Daoy (cell line): ENCODE measurements at places on chromosomes 3 and 15. TPM values are rescaled to one million over a fixed set of nuclear protein-coding genes. Genes with fewer than 3 reads are reported as not detected.

- no peak for DNase-seq
These were observed 7.5 kb downstream of the SOX2 start for GRCh38 chr3:181718987-181719911.

DNA sequence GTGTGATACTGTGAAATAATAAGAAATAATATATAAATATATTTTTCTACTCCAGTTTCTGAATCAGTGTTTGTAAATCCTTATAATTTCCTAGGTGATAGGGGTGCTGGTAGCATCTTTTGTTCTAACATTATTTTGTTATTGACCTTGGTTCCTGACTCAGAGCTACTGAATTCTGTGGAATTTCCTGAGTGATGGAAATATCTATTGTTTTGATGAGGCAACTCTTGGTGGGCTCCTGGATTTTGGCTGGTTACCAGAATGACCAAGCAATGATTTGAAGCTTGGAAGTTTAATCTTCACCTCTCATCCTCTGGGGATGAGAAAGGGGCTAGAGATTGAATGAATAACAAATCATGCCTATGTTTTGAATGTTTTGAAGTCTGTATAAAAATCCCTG lies 377.3 kb downstream of the LPP start:
- DNase-seq, result peak; percentile 71

GRCh38 chr3:195468391-195468776 lies 25.6 kb upstream of the ACAP2 start:
- DNase-seq, result no peak

DNA sequence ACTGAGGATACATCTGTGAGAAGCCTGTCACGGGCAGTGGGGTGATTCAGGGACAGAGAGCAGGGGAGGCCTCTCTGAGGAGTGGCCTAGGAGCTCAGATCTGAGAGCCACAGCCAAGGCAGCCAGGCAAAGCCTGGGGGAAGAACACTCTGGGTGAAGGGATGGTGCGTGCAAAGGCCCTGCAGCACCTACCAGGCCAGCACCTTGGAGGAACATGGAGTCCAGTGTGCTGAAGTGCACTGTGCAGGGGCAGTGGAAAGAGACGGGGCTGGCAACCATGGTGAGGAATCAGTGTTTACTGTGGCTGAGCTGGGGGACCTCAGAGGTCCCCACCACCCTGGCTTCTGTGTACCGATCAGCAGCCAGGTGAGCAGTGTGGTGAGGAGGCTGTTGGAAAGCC lies 48.0 kb downstream of the NUP210 start:
- DNase-seq, result no peak

Gene DBR1
- total RNA-seq, result 26.2 and 32.9 TPM in 2 replicates

Gene CPLX3
- not detected in 2 replicates for total RNA-seq

Gene XYLB
- total RNA-seq, result 2.1 and 2.5 TPM in 2 replicates

DNA sequence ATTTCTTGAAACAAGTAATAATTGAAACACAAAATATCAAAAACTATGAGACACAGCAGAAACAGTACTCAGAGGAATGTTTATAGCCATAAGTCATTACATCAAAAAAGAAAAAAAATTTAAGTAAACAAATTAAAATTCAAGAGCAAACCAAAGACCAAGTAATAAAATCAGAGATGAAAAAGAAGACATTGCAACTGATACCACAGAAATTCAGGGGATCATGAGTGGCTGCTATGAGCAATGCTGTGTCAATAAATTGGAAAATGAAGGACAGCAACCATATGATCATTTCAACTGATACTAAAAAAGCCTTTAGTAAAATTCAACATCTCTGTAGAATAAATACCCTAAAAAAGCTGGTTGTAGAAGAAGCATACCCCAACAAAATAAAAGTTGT lies 644.1 kb upstream of the BCHE start:
- no peak for DNase-seq

DNA sequence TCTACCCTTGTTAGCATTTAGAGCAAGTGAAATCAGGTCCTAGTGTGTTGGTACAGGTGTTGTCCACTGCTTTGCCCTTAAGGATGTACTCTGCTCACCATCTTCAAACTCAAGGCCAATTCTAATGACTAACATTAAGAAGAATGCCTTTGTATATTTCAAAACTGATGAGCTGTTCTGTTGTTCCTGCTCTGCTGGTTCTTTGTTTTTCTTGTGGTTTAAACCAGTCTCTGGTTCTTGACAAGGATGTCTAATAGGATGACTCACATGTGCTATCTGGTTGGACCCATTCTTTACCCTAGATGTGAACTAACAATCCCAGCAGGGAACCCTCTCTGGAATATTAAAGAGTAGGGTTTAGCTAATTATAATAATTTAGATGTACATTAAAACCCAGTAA lies 17.3 kb downstream of the ABHD5 start:
- DNase-seq, result peak; percentile 78

Gene SENP8
- 0.24 and 1.7 TPM in 2 replicates for total RNA-seq

DNA sequence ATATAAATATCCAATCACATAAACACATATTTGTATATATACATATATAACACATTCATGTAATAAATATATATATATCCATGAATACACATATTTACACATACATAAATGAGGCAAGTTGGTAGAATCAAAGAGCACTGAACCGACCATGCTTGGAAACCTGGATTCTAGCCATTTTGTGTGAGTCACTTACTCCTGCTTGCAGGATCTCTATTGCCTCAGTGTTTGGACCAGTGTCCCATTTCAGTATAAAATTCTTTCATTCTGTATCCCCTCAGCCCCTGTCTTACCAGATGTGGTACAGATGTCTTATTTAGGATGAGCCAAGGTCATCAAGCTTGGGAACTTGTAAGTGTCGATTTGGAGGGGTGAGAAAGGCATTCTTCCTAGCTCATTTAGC lies 391.4 kb upstream of the FRG2C start:
- DNase-seq, result peak; percentile 6

- DNase-seq, result peak; percentile 75
These were observed 60.7 kb upstream of the HEG1 start for GRCh38 chr3:125116311-125117080.

GRCh38 chr3:95418251-95418650 lies 1355.4 kb downstream of the NSUN3 start:
- no peak for DNase-seq

Gene LRCH3
- total RNA-seq, result 17.1 and 23.5 TPM in 2 replicates

Gene RABL3
- total RNA-seq, result 26.5 and 33.8 TPM in 2 replicates

Gene NOP10
- 241 and 246 TPM in 2 replicates for total RNA-seq

Gene STRA6
- total RNA-seq, result 28.3 and 30.8 TPM in 2 replicates

DNA sequence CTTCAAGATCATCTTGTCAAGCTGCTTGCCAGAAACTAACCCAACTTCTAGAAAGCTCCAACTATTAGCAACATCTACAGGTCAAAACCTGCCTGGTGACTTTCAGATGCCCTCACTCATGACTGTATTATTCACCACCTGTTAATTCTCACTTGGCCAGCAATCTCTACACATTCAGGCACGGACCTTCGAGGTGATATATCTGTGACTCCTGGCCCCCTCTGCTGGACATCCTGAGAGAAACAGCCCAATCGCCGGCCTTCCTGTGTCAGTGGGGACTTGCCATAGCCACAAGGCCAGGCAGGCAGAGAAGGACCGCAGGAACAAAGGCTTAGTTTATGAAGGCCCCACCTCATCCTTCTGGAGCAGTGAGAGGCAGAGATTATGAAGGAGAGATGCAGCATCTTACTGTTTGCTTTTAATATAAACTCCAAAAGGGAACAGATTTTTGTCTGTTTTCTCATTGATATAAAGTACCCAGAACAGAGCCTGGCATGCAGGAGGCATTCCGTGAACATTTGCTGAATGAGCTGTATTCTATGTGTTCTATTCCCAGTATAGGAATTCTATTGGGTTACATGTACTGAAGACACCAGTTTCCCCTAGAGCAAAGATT lies 24.4 kb upstream of the OCA2 start:
- peak; percentile 58 for DNase-seq

DNA sequence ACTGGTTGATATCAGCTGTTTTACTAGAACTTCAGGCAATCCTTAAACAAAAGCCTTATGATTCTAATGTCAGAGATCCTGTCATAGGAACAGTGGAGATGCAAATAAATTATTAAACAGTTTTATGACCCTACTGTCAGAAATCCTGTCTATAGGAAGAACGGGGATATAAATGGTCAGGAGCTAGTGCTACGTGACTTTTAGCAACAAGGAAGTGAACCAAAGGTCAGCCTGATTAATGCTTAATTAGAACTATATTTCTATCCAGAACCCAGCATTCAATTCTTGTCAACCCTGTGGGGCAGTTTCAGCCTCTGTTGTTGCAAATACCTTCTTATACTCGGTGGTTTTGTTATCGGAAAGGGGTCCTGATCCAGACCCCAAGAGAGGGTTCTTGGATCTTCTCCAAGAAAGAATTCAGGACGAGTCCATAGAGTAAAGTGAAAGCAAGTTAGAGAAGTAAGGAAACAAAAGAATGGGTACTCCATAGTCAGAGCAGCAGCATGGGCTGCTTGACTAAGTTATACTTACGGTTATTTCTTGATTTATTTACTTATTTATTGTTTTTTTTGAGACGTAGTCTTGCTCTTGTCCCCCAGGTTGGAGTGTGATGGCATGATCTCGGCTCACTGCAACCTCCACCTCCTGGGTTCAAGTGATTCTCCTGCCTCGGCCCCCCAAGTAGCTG lies 59.9 kb upstream of the RNU6-1 start:
- no peak for DNase-seq

DNA sequence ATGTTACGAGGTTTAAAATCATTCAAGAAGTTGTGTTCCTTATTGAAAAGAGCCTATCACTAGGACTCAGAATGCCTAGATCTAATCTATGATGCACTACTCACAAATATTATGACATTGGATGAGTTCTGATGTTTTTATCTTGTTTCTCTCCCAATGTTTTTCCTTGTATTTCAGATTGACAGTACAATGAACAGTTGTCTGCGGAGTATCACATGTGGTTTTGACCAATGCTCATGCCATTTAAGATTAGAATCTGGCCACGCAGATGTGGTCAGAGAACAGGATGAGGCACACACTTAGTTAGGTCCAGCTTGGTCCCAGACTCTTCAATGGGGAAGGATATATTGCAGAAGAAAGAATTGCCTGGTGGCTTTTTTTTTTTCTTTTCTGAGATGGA lies 25.6 kb upstream of the CCDC50 start:
- no peak for DNase-seq

Gene MRAS
- 12.3 and 14.8 TPM in 2 replicates for total RNA-seq
